ENCODE measurements at places on chromosomes 16 and 17. TPM values are rescaled to one million over a fixed set of nuclear protein-coding genes. Genes with fewer than 3 reads are reported as not detected.

DNA sequence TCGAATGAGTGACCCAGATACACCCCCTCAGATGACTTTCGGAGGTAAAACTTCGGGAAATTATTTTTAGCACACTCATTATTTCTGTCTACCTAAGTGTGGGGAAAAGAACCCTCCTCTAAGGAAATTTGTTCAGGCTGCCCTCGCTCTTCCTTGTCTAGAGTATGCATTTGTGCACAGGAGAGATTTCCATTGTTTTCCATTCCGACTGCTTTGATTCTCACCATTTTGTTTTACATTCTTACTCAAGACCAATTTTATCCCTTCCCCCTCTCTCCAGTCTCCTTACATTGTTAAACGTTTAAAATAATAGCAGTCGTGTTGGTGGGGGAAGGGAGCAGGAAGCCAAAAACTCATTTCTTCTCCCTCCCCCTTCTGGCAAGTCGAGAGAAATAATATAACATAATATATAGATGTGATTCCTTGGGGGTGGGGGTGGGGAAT is 1.5 kb upstream of the CHD3 start:
- DNase-seq: no peak

- DNase-seq: no peak
Observed at GRCh38 chr17:9179602-9180001, 158.3 kb downstream of the NTN1 start.

GRCh38 chr17:67562005-67562404 is 155.7 kb upstream of the NOL11 start:
- no peak for DNase-seq

- DNase-seq: no peak
Observed at GRCh38 chr17:43946781-43947180, 4.5 kb upstream of the PPY start.

- DNase-seq: no peak
Observed at GRCh38 chr16:14101415-14101814, 30.3 kb downstream of the MRTFB start.

- DNase-seq: no peak
Observed at GRCh38 chr17:39724731-39725130, 5.6 kb downstream of the MIEN1 start.

- DNase-seq: no peak
Observed at GRCh38 chr17:15945527-15946191, 729 bp downstream of the ADORA2B start.

Gene TPSD1
- not detected for total RNA-seq

Gene KNOP1
- 30.1 TPM for total RNA-seq

All from activated T-helper 2 cell treated with anti-CD3 and anti-CD28 coated beads, Interferon-gamma antibody, Interleukin-2, Interleukin-4, amounts not matched to agents 10 μg/mL and 5 μg/mL and 100 μg/mL, durations not matched to agents 14 hours and 24 hours and 36 hours (primary cell).